Hypothalamus (tissue), 51 donors: ENCODE measurements at places on chromosomes 12 and 14.

DNA sequence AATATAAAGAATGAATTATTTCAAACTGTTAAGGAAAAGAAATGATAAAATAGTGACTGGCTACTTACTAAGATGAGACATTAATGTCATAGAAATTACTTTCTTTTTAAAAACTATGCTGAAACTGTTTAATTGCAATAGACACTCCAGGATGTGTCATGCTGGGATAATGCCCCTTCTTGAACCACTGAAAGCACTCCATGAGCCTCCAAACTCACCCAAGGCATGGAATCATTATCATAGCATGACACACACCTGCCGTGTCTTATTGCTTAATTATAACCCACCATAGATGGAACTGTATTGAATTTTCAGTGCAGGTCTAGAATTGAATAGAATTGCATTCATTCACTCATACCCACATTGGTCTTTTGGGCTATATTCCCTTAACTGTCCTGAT lies 4.3 kb downstream of the MBIP start:
- no peak for DNase-seq

- DNase-seq = no peak
Observed at GRCh38 chr12:325906-326305, 63.2 kb downstream of the KDM5A start.

- no peak for DNase-seq
Observed at GRCh38 chr12:49345051-49345824, 1.4 kb upstream of the DNAJC22 start.

- DNase-seq = peak; percentile 49
Observed at GRCh38 chr14:68780358-68781160, 12.3 kb downstream of the ZFP36L1 start.

- DNase-seq = peak; percentile 38
Observed at GRCh38 chr14:105317546-105317945, 3.0 kb downstream of the PACS2 start.

DNA sequence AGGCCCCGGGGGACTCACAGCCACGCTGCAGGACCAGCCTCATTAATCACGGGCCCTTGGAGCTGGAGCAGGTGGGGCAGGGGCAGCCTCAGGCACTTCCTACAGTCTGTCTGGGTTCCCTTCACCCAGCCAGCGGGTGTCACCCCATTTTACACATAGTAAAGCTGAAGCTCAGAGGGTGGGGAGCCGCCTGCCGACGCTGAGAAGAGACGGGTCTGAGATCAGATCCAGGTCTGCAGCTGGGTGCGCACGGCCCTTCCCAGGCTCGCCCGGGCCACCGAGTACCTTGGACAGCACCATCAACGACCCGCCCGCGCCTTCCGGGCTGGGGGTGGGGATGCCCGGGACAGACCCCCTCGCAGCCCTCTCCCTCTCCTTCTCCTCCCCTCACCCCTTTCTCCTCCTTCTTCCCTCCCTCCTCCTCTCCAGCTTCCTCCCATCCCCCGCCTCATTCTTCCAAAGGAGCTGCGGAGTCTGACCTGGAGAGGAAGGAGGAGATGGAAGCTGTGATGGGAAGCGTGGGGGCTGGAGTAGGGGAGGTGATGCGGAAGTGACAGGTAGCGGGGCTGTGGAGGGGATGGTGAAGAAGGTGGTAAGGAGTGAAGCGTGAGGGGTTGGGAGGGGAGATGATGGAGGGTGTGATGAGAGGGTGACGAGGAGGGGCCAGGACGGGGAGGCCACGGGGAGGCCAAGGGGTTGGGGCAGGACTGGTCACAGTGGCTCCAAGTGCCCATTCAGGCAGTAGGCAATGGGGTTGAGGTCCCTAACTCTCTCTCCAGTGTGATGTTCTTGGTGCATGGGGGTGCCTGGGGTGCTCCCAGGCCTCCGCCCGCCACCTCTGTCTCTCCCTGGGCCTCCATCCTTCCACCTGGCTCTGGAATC lies 8.8 kb downstream of the DTX1 start:
- DNase-seq = peak; percentile 21

DNA sequence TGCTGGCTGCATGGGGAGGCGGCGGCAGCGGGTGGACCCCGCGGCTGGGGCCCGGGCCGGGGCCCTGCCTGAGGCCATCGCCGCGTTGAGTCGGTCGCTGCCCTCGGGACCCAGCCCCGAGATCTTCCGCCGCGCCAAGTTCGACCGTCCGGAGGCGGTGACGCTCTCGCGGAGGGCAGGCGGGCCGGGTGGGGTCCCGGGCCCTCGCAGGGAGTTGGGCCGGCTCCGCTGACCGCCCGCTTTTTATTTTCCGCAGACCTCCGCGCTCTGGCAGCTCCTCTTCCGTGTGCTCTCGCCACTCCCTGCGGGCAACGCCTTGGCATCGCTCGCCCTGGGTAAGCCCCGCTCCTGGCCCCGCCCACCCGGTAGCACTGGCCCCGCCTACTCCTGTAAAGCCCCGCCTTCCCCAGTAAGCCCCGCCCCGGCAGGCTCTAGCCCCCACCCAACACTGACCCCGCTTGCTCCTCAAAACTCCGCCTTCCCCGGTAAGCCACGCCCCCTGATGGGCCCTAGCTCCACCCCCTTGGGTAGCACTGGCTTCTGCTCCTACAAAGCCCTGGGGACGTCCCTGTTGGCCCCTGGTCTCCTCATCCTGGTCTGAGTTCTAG lies 424 bp downstream of the TEDC1 start:
- DNase-seq = peak; percentile 58

DNA sequence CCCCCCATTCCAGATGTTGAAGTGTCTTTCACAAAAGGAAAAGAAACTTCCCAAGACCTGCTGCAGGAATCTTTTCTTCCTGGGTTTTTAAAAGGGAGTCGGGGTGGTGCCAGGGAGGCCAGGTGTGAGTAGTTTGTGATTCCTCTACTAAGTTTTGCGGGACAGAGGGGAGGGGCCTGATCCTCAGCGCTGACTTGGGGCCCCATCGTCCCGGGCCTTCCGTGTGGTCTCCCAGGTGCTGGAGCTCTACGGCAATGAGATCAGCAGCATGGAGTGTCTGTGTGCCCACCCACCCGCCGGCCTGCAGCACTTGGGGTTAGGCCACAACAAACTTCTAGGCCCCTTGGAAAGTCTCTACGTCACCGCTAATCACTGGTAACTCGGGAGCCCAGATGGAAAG lies 4.5 kb downstream of the LRRC43 start:
- no peak for DNase-seq

GRCh38 chr14:66085665-66086064 lies 400.5 kb upstream of the CCDC196 start:
- DNase-seq = no peak

DNA sequence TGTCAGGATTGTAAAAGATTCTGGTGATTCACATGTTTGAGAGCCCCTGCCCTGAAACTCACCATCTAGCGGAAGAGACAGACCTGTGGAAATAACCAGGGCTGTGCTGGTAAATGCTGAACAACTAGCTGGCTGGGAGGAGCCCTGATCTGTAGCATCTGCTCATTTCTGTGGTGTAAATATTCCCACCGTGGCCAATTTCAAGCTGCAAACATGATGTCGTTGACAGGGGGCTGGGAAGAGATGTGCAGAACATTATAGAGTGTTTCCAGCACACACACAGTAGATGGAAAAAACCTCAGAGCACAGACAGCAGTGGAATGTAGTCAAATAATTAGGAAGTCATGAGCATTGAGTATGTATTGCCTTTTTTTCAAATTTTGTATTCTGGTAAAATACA lies 138.2 kb downstream of the PHETA1 start:
- DNase-seq = no peak

- DNase-seq = no peak
Observed at GRCh38 chr14:77861201-77861600, 61.3 kb downstream of the ADCK1 start.

DNA sequence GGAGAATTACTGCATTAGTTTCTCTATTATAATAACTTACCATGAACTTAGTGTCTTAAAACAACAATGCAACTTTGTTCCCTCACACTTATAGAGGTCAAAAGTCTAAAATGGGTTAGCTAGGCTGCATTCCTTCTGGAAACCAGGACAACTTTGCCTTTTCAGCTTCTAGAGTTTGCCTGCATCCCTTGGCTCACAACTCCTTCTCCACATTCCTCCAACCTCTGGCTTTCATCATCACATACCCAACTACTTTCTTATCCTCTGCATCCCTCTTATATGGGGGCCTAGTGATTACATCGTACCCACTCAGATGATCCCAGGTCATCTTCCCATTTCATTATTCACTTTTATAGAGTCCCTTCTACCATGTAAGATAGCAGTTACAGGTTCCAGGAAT lies 251.1 kb downstream of the C12orf50 start:
- DNase-seq = no peak

DNA sequence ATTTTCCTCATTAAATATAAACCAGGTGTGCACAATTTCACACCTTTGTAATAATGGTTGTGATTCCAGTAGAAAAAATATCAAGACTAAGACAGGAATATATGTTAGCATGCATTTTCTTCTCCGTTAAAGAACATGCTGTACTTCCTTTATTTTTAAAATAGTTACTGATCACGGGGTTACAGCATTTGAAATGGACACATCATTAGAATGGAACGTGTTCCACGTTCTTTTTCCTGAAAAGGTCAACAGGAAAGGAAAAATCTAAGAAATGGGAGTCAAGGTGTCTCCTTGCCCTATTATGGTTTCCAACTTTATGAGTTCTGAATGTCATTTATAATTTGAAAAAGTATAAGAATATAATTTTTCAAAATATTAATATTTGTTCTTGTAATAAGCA lies 1325.7 kb downstream of the SLC16A7 start:
- no peak for DNase-seq

DNA sequence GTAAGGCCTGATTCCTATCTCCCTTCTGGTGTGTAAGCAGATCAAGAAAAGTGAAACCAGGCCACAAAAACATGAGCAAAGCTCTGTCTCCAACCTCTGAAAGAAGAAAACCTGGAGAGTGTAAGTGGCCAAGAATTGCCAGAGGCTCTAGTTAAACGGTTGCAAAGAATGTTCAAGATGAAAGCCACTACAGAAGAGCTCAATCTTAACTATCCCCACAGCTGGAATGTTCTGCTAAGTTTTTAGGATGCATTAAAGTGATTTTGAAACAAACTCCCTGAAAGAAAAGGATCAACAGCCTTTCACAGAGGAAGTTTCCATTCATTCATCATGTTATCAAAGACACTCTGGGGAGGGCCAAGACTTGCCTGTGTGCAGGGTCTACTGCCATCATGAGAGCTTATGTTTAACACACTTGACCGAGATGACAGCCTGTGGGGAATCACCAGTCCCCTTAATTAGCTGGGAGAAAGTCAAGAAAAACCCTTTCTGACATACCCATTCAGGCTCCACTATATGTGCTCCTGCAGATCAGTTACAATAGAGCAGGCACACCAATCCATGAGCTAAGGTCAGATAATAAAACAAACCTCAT lies 128.0 kb upstream of the OVCH1 start:
- no peak for DNase-seq

- no peak for DNase-seq
Observed at GRCh38 chr14:22485178-22485577, 103.8 kb downstream of the DAD1 start.

GRCh38 chr14:43956741-43957140 lies 550.3 kb downstream of the FSCB start:
- no peak for DNase-seq

DNA sequence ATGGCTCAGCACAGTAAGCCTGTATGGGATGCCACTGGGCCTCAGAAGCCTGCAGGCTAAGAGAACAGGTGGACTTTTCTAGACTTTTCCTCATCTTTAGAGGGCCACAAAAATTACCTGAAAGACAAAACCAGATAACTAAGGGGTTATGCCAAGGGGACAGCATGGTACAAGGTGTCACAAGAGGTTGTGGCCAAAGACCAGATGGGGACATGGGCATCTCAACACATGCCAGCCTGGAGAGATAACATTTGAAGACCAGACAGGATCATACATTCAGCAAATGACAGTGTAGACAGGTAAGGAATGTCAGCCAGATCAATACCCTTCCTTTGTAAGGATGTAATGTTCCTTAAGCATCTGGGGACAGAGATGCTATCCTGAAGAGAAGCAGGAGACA lies 8.9 kb upstream of the CRY1 start:
- no peak for DNase-seq

- DNase-seq = no peak
Observed at GRCh38 chr12:48004053-48004941, at the start of gene COL2A1. TSS of gene COL2A1 (minus strand) at chr12:48004476. CDS start at chr12:48004321, 155 bp downstream.

DNA sequence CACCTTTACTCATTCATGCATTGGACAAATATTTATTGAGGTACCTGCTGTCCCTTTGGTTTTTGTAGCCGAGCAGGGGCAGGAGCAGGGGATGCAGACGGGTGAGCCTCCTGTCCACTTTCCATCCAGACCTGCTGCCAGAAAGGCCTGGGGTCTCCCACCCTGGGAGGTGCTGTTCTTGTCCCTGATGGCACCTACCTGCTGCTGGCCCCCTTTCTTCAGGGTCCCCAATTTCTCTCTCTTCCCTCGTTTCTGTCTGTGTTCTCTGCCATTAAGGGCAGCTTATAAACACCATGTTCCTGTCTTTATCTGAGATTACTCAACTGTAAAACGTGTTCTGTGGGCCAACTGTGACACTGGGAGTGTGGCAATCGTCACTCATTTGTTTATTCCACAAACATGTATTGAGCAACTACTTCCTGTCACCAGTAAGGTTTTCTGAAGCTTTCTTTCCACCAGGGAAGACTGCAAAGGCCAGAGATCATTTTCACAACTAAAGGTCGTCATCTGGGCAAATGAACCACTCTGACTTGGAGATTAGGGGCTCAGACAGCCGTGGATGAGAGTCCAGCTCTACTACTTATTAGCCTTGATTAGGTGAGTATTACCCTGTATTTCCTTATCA lies at the start of gene HAL:
Gene HAL, minus strand, starts transcription at position 311 of the 625 bp plus-strand sequence. CDS start 434 bp downstream, outside the sequence.
- DNase-seq = no peak

DNA sequence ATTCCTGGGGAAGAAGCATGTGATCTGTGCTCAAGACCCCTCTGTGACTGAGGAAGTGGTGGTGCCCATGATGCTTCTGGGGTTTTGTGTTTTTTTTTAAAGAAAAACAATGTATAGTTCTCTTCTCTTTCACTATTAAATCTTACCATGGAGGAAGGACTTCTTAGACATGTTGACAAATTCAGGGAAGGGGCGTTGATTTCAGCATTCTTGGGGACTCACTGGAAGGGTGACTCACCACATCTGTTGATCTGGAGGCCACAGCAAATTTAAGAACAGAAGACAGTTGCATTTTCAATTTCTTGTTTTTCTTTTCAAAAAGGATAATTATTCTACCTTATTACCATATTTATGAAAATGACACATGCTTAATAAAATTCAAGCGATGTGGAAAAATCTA lies 152.9 kb upstream of the RTL1 start:
- no peak for DNase-seq

- no peak for DNase-seq
Observed at GRCh38 chr12:103301642-103302591, 193.9 kb downstream of the C12orf42 start.

GRCh38 chr12:6961695-6962284 lies 8.7 kb downstream of the PHB2 start:
- DNase-seq = no peak

DNA sequence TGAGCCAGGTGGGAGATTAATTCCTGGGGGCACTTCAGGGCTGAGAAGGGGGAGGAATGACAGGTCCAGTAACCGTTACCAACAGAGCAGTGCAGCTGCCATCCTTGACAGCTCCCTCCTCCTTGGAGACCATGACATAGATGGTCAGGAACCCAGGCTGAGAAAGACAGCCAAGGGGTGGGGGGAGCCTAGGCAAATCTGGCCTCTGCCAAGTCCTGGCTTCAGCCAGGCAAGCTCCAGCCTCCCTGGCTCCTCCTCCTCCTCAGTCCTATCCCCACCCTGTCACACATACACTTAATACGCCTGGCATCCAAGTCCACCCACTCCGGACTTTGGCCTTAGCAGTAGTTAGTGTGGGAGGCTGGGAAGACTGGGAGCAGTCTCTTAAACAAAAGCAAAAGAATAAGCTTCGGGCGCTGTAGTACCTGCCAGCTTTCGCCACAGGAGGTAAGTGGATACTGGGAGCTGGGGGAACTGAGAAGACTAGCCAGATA lies at the start of gene RDH5:
Gene RDH5, plus strand, starts transcription at position 323 of the 494 bp plus-strand sequence. CDS start 792 bp downstream, outside the sequence.
- no peak for DNase-seq
